ENCODE measurements at places on chromosomes 7 and 10.

- DNase-seq: no peak
Measured at GRCh38 chr7:141928845-141929195, 12.6 kb downstream of the OR9A4 start.

GRCh38 chr10:59628456-59628855 lies 81.2 kb downstream of the SLC16A9 start:
- no peak for DNase-seq

GRCh38 chr7:102061981-102062390 lies 224.7 kb upstream of the SH2B2 start:
- DNase-seq: peak; percentile 45

- no peak for DNase-seq
Measured at GRCh38 chr7:18288322-18289037, 207.1 kb upstream of the HDAC9 start.

DNA sequence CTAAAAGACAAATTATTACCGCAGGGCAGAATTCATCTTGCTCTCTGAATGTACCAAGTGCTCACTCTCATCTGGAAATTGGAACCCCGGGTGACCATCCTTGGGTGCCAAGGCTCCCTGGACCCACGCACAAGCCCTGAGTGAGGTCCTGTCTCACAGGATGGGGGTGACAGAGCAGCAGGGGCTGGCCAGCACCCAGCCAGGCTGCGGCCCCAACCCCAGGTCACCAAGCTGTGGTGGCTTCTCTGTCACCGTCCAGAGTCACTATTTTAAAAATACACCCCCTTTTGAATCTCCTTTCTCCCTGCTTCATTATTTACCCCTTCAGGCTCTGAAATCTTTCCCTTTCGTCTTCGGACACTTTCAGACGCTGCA lies 148.6 kb downstream of the PRKAG2 start:
- DNase-seq: no peak

- no peak for DNase-seq
Measured at GRCh38 chr7:125555916-125556315, 626.3 kb upstream of the POT1 start.

DNA sequence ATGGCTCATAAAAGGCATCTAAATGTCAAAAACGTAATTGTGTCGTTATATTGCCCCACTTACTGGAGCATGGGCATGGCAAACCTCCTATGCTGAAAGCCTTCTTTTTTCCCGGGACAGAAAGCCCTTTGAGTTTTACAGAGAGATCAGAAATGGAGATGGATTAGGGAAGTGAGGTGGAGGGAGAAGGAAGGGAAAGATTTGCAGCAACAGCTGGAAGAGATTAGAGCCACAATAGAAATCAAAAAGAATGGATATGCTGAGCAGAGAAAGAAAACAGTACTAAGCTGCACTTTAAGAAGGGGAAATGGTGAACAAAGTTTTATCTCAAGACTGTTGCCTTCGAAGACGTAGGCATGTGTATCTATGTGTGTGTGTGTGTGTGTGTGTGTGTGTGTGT lies 97.2 kb upstream of the PCGF5 start:
- DNase-seq: no peak

DNA sequence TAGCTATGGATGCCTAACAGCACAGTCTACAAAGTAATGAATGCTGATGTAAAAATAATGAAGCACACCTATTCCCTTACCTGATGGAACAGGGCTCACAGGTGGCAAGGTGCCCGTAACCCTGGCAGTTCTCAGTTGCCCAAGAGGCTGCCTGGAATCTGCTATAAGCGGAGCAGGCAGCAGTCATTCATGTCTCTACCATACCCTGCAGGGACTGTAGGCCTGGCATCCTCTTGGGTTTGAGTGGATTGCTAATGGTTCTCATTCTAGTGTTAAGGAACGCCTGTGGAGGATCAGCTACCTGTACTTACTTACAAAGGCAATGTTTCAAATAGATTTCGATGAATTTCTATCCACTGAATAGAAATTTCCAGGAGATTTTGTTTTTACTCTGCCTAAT lies 38.4 kb downstream of the BAIAP2L1 start:
- DNase-seq: no peak

GRCh38 chr10:13184730-13185514 lies 23.6 kb downstream of the MCM10 start:
- DNase-seq: no peak

DNA sequence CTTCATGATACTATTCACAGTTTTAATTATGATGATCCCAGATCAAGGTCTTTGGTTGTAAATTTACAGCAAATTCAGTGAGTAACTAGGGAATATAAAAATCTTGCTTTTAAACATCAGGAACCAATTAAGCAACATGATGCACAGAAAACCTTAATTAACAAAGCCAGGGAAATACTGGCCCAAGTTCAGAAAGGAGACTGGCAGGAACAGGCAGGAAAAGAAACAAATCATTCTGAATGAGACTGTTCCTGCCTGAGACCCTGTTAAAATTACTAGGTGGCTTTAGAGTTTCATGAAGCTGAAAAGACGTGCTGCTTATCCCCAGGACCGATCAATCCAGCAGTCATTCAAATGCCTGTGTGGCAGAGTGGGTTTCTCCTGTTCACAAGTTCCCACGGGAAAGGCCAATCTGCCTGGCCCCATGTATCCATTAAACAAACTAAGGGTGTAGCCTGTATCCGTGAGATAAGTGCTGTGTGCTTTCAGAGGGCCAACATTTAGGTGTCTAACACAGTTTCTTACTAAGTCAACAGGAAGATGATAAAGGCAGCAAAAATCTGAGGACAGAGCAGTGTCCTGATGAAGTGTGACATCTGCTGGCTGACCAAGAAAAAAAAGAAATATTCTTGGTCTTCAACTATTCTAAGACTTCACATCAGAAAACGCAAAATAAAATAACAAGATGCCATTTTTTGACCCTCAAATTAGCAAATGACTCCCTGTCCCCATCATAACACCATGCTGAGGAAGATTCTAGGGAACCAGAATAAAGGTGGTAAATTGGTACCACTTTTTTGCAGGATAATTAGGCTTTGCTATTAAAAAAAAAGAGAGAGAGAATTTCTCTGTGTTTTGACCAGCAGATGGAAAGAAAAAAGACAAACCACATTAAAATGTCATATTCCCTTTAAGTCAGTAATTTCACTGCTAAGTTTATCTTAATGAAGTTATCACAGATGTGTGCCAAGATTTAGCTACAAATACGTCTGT lies 34.2 kb downstream of the PUS7 start:
- no peak for DNase-seq

GRCh38 chr10:5890452-5890915 lies 441 bp downstream of the FBH1 start:
- no peak for DNase-seq

- DNase-seq: no peak
Measured at GRCh38 chr10:80279146-80279545, 10.3 kb downstream of the MAT1A start.

- DNase-seq: no peak
Measured at GRCh38 chr7:2710901-2711551, 23.0 kb downstream of the AMZ1 start.

DNA sequence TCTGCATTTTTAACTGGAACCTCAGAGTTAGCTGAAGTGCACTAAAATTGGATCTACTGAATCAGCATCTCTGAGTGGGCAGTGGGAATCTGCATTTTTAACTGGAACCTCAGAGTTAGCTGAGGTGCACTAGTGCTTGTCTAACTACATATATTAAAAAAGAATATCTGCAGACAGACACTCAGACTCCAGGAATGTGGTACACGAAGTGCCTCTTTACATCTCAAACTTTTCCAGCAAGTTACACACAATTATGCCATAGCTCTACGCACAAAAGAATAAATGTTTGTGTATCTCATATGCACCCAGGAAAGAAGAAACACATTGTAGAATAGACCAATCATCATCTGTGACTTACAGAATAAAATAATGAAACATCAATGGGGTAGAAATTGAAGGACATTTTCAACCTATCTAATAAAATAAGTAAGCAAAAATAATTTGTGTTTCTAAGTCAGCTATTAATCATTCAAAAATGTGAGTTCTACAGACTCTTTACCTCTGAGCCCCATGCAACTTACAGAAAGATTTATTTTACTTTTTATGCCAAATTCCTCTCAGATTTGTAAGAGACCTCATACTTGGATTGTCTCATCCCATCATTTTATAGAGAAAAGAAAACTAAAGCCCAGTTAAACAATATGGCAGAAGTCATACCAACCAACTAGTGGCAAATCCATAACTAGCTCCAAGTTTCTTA lies 28.3 kb downstream of the PPP1R3A start:
- DNase-seq: no peak

DNA sequence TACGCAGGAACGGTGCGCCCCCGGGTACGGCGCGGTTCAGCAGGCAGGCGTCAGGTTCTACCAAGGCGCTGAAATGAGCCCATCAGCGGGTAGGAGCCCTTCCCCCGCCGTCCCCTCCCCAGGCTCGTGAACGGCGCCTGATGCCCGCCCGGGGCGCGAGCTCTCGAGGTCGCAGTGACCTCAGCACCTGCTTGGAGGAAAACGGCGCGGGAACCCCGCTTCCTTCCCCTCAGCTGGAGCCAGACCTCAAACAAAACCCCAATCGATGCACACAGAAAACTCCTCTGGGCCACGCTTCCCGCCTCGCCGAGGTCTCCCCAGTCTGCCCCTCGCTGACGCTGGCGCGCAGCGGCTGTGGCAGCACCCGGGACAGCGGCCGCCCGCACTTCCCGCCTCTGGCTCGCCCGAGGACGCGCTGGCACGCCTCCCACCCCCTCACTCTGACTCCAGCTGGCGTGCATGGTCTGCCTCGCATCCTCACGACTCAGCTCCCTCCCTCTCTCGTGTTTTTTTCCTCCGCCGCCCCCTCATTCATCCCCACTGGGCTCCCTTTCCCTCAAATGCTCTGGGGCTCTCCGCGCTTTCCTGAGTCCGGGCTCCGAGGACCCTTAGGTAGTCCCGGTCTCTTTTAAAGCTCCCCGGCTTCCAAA lies 514 bp upstream of the GAD2 start:
- peak; percentile 54 for DNase-seq

GRCh38 chr7:142089035-142089434 lies 22.5 kb upstream of the MGAM2 start:
- no peak for DNase-seq

DNA sequence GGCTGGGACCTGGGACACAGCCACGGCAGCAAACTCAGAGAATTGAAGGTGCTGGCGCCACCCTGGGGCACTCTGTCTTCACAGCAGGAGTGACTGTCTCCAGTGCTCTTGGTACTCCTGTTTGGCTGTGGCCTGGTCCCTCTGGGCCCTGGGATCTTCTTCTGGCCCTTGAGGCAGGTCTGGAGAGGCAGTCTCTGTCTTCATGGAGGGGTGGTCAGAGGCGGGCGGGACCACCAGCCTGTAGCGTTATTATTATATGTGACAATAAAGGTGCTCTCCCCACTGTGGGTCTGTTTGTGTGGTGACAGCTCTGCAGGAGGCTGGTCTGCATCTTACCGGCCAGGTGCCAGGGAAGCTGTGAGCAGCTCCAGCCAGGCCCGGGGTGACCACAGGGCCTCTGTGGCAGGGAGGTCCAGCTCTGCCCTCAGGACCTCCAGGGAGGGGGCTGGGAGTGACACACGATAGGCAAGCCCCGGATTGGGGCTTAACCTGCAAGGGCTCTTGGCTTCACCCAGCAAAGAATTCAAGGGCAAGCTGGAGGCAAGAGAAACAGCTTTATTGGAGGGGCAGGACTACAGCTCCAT lies 70.3 kb downstream of the MYL10 start:
- peak; percentile 25 for DNase-seq
